ENCODE measurements at places on chromosomes 3 and 15. TPM values are rescaled to one million over a fixed set of nuclear protein-coding genes. Genes with fewer than 3 reads are reported as not detected.

- no peak for DNase-seq
Observed at GRCh38 chr3:29079358-29079757, 201.5 kb upstream of the RBMS3 start.

- no peak for DNase-seq
Observed at GRCh38 chr3:25428789-25429335, 799 bp downstream of the RARB start.

The ITPKA gene
- total RNA-seq, result 16.7 TPM

The DAPK2 gene
- total RNA-seq, result 3.6 TPM

- no peak for DNase-seq
Observed at GRCh38 chr3:39284457-39284881, 4.6 kb upstream of the CX3CR1 start.
